Type B pancreatic cell (in vitro differentiated cells): ENCODE measurements at places on chromosomes 4 and X.

DNA sequence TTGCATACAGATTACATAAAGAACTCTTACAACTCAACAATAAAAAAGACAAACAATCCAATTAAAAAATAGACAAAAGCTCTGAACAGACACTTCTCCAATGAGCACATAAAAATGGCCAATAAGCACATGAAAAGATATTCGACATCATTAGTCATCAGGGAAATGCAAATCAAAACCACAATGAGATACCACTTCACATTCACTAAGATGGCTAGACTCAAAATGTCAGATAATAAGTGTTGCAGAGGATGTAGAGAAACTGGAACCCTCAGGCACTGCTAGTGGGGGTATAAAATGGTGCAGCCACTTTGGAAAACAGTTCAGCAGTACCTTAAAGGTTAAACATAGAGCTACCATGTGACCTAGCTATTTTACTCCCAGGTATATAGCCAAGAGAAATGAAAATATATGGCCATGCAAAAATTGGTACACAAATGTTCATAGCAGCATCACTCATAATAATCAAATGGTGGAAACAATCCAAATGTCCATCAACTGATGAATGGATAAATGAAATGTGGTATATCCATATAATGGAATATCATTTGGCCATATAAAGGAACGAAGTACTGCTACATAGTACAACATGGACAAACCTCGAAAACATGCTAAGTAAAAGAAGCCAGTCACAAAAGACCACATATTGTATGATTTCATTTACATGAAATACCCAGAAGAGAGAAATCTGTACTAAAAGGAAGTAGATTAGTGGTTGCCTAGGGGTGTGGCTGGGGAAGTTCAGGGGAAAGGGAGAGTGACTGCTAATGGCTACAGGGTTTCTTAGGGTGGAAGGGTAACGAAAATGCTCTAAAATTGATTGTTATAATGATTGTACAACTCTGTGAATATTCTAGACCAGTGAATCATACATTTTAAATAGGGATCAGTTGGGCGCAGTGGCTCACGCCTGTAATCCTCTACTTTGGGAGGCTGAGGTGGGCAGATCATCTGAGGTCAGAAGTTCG, 29.4 kb downstream of the SASH3 start:
- no peak for DNase-seq

DNA sequence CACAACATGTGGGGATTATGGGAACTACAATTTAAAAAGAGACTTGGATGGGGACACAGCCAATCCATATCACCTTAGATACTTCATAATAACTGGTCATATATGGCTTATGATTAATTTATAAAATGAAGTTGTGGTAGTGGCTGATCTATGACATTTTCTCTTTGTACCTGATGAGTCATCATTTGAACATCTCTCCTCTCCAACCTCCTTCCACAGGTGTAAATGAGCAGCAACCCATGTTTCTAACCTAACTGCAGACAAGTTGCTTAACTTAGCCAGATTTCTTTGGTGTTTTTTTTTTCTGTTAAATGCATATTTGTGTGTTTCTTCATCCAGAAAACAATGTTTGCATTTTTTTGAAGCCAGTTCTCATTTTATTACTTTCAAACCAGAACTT, 42.6 kb downstream of the SPANXA2 start:
- DNase-seq: no peak

DNA sequence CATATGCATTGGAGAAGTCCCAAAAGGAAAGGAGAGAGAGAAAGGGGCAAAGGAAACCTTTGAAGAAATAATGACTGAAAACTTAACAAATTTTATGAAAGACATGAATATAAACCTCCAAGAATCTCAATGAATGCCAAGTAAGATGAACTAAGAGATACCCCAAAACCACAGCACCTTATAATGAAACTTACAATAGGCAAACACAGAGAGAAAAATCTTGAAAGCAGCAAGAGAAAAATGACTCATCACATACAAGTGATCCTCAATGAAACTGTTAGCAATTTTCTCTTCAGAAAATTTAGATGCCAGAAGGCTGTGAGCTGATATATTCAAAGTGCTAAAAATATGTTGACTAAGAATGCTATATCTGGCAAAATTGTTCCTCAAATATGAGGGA, 10.1 kb downstream of the SMIM10L2A start:
- DNase-seq: no peak

GRCh38 chr4:48591372-48591771, 101.3 kb downstream of the ZAR1 start:
- no peak for DNase-seq

GRCh38 chr4:61201961-61202637, 2.0 kb downstream of the ADGRL3 start:
- DNase-seq: peak; percentile 70

DNA sequence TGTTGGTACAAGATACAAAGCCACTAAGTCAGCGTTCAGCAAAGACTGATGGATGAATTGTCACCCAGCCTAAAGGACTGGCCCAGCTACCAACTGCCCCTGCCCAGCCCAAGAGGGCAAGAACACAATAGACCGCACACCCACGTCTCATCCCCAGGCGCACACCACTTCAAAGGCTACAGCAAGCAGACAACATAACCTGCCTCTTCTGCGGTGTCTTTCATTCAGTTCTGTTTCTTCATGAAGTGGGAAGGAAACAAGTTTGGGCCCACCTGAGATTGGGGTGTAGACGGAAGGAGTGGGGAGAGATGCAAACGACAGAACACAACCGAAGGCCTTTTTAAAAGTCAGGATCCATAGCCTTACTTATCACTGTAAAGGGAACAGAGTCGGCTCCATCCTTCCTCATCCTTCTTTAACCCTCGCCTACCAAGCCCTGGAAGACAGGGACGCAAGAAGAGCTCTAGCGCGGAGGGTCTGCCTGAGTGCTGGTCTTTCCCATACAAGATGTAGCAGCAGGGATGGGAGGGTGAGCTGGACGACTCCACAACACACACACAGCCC, 691 bp downstream of the SCARB2 start:
- DNase-seq: no peak

DNA sequence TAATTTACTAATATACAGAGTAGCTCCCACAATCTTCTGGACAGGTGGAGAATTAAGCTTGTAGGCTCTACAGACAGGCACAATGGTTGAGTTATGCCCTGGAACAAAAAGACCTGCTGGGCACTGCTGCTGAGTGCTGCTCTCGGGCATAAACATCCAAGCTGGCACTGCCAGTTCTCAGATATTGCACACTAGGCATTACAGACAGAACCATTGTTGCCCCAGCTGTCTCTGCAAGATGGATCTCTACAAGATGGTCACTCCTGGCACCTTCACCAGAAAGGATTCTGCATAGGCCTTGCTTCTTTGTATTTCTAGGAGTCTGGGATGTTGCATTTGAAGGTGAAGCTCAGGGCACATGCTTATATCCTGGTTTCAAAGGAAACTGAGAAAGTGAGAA, 527.1 kb downstream of the STIM2 start:
- DNase-seq: no peak

DNA sequence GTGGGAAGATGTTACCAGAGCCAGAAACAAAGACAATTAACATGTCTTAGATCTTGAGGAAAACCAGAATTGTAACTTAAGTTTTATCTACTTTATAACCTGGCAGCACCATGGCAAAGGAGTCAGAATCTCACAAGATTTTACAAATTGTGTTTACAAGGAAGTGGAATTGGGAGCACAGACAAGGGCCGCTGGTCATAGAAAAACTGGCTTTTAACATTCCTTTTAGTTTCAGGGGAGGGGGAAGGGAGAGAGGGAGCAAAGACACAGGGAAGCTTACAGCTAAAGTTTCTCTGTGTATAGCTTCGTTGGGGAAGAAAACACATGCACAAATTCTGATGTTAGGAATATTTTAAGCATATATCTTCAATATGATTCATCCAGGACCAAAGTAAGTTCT, 10.3 kb upstream of the UGT2B11 start:
- DNase-seq: no peak

- no peak for DNase-seq
Measured at GRCh38 chr4:128916832-128917231, 107.3 kb downstream of the JADE1 start.

GRCh38 chr4:24089851-24090534, 200.1 kb upstream of the PPARGC1A start:
- no peak for DNase-seq

DNA sequence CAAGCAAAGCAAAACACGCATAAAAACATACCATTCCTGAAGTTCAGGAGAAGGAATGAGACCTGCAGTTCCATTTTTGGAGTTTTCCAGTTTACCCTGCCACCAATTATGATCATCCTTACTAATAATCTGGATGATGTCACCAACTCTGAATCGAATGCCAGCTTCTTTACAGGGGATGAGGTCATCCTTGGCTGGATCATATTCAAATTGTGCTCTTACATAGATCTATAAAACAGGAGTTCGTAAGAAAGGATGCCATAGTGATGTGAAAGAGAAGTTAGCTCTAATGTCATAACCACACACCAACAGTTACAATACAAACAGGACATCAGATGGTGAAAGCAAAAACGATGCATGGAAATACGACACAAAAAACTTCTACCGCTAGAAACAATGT, 106.5 kb downstream of the NYX start:
- no peak for DNase-seq
